ENCODE measurements at places on chromosomes 1 and 21.

GRCh38 chr21:42607525-42608102 is 45.8 kb upstream of the PDE9A start:
- DNase-seq = no peak

- no peak for DNase-seq
Measured at GRCh38 chr1:117044217-117044616, 15.9 kb upstream of the TTF2 start.

GRCh38 chr1:115454837-115455511 is 116.9 kb upstream of the NGF start:
- no peak for DNase-seq

DNA sequence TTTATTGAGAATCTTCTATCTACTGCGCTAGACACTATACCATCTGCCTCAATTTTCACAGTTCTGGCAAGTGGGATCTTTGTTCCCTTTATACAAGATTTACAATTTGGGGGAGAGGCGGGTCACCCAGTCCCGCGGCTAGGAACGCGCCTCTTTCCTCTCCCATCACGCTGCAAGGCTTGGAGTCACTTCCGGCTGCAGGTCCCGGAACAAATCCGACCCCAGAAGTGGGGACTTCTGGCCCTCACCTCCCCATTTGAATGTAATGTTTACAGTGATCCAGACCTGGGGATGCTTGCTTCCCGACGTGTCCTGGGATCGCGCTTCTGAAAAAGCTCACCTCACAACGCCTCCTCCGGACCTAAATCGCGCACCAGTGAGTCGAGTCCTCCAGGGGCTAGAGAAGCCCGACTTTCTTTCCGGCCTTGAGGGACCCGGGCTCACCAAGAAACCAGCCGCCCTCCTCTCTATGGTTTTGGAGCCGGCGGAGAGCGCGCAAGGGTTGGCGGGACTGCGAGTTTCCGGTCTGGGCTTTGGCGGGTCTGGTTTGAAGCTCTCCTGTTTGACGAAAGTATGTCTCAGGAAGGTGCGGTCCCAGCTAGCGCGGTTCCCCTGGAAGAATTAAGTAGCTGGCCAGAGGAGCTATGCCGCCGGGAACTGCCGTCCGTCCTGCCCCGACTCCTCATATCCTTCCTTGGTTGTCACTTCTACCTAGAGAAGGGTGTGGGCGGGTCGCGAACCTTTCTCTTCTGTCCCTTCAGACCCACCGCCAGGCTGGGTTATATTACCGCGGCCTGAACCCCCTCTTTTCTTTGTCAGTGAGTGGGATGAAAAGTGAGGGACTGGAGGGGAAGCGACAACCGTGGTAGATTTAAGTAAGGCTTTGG is at the start of gene METTL18:
TSS of gene METTL18 (minus strand) at position 378 of the 887 bp plus-strand sequence. CDS start 1,212 bp downstream, outside the sequence.
- peak; percentile 92 for DNase-seq

DNA sequence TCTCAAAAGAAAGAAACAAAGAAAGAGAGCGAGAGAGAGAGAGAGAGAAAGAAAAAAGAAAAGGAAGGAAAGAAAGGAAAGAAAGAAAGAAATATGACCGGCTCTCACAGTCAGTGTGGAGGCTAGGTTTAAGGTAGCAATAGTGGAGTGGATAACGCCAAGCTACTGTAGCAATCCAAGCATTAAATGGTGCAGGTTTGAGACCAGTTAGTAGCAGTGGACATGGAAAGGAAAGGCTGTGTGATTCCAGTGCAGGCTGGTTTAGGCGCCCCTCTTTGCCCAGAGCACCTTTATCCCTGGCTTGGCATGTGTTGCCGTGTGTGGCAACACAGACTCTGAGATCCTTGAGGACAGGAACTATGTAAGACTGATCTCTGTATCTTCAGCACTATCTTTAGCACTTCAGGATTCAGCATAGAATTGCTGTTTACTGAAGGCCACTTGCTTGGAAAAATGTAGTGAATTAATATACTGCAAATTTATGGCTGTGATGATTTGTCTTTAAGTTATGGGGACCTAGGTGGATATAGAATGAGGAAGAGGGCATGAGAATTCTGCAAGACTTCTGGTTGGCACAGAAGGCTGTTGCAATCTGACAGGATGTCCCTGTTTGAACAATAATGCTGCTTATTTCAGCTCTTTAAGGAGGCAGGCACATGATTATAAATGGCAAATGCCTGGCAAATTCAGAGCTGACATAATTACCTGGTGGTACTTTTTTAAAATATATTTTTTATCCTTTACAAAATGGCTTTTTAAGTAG is 10.8 kb upstream of the OSBPL9 start:
- DNase-seq = no peak

DNA sequence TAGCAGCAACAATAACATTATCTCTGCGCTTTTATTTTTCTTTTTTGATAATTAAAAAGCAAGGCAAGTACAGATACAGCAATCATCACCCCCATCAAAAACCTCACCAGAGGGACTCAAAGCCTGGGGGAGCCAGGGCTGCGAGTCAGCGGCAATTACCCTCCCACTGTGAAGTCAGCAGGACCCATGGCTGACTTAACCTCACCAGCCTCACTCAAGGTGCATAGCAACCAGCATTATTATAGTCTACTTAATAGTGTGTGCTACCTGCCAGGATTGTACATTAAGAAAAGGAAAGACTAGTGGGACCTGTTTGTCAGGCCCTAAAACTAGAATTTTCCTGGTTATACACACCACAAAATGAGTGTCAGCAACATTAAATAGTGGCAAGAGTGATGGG is 28.9 kb upstream of the SERBP1 start:
- no peak for DNase-seq
